ENCODE measurements at places on chromosomes 11 and 22. TPM values are rescaled to one million over a fixed set of nuclear protein-coding genes. Genes with fewer than 3 reads are reported as not detected.
A peak's percentile ranks its signal among the peaks of the same experiment; 100 is the strongest.

The CNGA4 gene
- total RNA-seq = 0.63 TPM

GRCh38 chr11:45385844-45386243 lies 99.7 kb upstream of the SYT13 start:
- no peak for DNase-seq

DNA sequence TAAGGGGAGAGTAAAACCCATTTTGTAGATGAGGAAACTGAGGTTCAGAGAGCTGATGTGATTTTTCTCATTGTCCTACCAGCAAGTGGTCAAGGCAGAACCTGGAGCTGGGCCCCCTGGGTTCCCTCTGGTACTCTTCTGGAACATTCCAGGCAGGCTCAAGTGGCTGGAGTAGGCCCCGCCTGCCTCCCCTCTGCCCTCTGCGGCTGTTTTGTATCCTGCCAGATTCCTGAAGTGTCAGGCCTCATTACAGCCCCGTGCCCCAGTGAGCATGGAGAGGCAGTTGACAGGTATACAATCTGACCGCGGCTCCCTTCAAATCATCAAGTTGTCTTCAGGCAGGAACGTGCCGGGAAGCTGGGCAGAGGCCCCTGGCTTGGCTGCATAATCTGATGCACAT lies 94.6 kb upstream of the CD82 start:
- DNase-seq = no peak

- DNase-seq = peak; percentile 90
These were observed 20.6 kb upstream of the PLEKHB1 start for GRCh38 chr11:73625696-73626318.

GRCh38 chr11:108793138-108793537 lies 128.3 kb downstream of the DDX10 start:
- no peak for DNase-seq
